ENCODE measurements at places on chromosomes 4 and X. TPM values are rescaled to one million over a fixed set of nuclear protein-coding genes. Genes with fewer than 3 reads are reported as not detected.
A peak's percentile ranks its signal among the peaks of the same experiment; 100 is the strongest.

Gene SH2D1A
- not detected for total RNA-seq

Gene CYP4V2
- 3.1 TPM for total RNA-seq

DNA sequence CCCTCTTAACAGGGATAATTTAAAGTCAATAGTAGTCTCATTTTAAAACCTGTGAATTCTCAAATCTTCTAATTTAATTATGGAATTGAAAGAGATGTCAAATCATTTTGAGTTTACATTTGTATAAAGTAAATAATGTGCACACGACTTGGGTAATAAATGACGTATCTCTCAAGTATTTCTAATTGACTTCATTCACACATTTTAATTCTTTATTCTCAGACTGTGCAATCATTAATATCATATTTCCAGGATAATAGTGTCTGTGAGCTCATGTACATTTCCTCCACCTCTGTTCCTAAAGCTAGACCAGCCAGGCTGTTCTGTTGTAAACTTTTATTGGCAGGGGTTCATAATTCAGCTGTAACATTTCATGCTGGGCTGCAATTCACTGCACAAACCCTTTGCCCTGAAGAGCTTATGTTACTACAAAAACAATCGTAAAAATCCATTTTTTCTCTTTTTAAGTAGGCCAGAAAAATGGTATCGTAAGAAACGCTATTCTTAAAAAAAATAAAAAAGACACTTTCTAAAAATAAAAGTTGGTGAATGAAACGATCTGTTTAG, 1103.1 kb upstream of the TENM3 start:
- no peak for DNase-seq

Gene LDOC1
- 6.2 TPM for total RNA-seq

DNA sequence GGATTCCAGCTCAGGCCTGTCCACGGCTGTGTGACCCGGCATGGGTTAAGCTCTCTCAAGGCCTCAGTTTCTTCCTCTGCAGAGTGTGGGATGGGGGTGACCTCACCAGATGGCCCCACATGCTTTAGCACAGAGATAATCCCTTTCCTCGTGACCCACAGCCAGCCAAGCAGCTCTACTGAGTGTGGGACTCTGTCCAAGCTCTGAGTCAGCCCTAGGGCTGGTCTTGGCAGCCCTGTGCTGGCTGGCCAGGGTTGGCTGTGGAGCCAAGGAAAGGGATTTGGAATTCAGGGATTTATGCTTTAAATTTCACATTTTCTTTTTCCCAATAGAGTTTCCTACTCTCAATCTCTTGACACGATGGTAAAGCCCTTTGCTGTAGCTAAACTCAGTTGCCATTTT, 19.7 kb upstream of the SPON2 start:
- peak; percentile 94 for DNase-seq
